ENCODE measurements at places on chromosomes 6 and 20.

- no peak for DNase-seq
Observed at GRCh38 chr6:83092756-83093399, 25.4 kb downstream of the DOP1A start.

DNA sequence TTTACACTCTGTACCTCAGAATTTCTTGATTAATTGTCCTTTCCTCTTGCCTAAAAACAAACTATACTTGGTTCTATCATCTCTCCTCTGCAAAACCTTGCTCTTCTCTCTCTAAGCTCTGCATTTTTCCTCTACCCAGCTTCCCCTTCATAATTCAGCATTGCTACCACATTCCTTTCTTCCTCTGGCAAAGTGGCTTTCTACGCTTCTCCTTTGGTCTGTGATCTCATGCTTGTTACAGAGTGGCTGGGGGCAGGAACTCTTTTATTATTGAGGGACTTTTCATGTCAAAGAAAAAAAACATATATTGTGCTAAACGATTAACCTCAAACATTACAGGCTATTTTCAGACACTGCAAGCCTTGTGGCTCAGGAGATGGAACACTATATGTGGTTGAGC is 333.3 kb upstream of the KCNQ5 start:
- DNase-seq = no peak

DNA sequence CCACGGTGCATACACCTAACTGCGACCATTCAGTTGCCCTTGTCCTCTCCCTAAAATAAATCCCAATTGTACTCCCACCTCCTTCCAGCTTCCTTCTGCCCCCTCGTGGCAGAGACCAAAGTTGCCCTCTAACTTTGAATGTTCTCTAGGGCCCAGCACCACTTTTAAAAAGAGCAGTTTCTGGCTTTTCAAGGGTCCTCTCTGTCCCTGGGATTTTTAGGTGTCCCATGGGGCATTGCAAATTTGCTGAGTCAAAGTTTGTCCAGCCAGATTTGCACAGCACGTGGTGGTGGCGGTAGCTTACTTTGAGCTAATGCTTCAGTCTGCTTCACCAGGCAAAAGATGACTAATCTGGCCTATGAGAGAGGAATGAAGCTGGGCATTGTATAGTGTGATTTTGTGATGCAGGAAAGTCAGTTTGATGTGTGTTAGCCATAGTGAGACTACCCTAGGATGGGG is 100.2 kb downstream of the PERP start:
- DNase-seq = no peak

DNA sequence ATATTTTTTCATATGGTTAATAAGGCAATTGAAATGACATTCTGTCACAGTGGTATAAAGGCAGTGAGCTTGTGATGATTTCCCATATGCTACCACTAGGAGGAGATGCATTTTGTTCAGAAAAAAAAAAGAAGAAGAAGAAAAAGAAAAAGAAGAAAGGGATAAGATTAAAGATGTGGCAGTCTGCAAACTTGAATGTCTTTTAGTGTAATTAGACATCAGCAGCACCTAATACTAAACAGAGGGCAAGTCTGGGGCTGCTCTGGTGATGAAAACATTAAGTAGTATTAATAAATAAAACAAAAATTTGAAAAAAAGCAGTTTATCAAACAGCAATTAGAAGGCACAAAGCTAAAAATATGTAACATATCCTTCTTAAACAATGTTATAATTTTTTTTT is 95.4 kb upstream of the DEFB112 start:
- no peak for DNase-seq

GRCh38 chr20:18007534-18008292 is 38.9 kb downstream of the MGME1 start:
- DNase-seq = no peak

DNA sequence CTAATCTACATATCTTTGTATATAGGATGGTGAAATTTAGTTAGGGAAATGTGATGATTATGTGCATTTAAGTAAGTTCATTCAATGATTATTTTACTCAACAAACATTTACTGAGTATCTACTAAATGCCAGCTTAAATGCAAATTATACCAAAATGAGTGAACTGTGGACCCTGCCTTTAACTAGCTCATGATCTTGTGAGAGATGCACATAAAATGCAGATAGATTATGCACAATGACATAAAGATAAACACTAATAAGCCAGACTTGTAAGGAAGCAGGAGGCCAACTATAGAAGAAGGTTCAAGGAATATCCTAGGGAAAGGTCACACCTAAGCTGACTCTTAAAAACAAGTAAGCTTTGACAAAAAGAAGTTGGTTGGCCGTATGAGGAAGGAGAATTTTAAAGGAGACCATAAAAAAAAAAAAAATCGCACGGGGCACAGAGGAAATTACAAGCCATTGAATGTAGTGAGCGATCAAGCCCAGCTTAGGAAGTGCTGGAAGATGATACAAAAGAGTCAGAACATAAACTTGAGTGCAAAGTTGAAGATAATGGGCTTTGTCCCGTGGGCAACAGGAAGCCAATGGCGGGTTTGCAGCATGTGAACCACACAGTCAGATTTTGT is 107.9 kb downstream of the NRSN1 start:
- no peak for DNase-seq

DNA sequence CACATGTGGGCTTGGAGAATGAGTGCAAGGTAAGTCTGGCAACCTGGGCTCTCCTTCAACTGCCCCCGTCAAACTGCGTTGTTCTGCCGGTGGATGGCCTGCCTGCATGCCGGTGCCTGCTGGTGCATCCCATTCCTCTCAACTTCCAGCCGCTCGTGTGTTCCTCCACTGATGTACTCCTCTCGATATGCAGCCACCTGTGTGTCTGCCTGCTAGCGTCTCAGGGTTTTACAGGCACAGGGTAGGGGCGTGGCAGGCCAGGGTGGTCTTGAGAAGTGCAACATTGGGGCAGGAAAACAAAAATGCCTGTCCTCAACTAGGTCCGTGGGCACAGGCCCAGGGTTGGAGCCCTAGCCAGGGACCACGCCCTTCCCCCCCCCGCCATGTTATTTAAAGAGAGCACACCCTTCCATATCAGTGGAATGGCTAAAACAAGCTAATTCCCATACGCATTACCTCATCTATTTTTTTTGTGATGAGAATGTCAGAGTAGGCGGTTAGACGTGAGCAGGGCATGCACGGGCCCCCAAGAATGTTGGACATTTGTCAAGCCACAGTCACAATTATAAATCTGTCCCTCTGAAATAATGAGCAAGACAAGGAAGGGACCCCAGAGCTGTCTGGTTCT is 33.2 kb downstream of the SERPINB6 start:
- no peak for DNase-seq

GRCh38 chr6:56914798-56915658 is 39.9 kb upstream of the BEND6 start:
- peak; percentile 87 for DNase-seq

DNA sequence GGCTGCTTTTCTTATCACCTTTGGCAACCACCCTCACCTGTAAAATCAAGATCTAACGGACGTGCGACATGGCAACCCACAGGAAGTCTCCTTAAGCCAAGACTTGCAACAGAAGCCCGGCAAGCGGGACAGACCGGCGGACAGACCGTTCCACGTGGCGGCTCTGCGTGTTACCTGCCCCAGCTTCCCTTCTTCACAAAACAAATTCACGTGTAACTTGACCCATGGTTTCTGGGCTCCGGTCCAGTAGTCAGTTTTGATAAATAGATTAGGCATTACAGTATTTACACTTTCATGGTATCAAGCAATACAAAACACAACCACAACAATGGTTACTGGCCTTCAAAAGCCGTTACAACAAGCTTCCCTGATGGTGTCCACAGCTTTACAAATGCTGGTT is 133.8 kb downstream of the PRND start:
- DNase-seq = no peak

GRCh38 chr6:137707590-137708360 is 159.3 kb upstream of the TNFAIP3 start:
- no peak for DNase-seq

GRCh38 chr6:162069995-162070394 is 657.6 kb downstream of the PRKN start:
- DNase-seq = no peak

GRCh38 chr6:130840050-130840449 is 12.8 kb downstream of the SMLR1 start:
- DNase-seq = no peak

DNA sequence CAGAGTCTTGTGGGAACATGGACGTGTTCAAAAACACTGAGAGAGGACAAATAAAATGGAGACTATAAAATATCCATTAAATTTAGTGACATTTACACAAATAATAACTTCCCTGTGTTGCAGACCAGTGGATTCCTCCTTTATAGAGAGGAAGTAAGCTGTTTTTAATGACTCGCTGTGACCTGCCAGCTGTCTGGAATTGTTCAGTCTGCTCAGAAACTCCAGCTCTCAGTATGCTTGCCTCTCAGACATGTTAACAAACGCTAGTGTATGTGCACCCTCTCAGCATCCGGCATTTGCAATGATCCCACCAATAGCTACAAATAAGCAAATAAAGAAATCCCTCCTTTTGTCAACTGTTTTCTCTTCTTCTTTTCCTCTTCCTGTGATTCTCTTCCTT is 158.0 kb upstream of the TCF21 start:
- no peak for DNase-seq

- no peak for DNase-seq
Observed at GRCh38 chr6:141403103-141403502, 729.6 kb upstream of the GJE1 start.

- DNase-seq = no peak
Observed at GRCh38 chr6:161080263-161080970, 88.8 kb downstream of the MAP3K4 start.

GRCh38 chr6:56021943-56022342 is 146.6 kb upstream of the BMP5 start:
- DNase-seq = no peak

DNA sequence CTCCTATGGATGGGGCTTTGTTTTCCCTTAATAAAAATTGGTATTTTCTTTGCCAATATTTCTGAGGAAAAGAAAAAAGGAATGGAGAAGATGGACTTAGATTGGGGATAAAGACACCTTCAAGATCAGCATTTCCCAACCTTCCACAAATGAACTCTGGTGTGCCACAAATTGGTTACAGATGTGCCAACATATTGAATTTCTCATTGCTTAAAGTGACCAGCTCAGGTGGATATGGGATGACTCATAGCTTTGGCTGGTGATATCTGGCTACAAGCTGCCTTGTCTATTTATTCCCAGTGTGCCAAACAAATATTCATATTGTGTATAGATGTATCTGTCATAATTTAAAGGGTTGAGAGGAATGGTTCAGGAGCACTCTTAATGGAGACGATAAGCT is 32.5 kb downstream of the THEMIS start:
- DNase-seq = no peak

- no peak for DNase-seq
Observed at GRCh38 chr20:57323034-57323433, 6.6 kb upstream of the SPO11 start.

DNA sequence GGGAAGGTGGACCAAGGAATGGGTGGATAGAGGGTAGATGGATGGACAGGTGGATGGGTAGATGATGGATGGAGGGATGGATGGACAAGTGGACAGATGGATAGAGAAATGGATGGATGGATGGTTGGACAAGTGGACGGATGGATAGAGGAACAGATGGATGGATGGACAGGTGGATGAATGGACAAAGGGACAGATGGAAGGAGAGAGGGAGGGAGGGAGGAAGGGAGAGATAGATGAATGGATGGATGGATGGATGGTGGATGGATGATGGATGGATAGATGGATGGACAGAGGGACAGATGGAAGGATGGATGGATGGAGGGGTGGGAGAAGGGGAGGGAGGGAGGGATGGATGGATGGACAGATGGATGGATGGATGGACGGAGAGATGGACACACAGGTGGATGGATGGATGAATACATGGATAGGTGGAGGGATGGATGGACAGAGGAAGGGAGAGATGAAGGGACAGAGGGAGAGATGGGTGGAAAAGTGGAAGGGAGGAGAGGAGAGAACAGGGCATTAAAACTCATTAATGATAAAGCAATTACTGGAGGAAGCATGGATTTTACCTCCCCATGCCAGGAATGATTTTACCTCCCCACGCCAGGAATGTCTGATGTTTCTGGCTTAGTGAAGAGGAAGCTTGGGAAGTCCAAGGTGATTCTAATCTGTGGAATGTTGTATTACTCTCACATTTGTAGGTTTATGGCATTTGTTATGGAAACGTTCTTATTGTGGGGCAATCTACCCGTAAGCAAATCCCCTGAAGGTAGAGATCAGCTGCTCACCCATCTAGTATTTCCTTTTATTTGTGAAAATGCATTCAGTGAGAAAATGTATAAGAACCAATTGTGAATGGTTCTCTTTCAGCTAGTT is 383.3 kb downstream of the TAF4 start:
- no peak for DNase-seq

DNA sequence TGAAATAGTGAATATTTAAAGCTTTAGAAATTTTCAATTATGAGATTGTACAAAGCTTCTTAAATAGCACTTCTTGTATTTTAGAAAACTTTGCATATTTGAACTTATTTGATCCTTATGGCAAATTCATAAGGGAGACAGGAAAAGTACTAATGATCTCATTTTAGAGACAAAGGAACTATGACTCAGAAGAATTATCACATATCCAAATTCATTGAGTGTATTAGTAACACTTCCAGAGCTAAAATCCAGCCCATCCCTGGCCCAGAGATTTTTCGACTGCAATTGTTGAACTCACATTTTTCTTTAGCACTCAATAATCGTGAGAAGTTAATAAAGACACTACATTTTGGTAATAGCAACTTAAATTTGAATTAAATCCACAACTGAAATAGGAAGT is 704.3 kb downstream of the EPM2A start:
- no peak for DNase-seq

- DNase-seq = no peak
Observed at GRCh38 chr20:63747622-63748069, 8.1 kb downstream of the SLC2A4RG start.

GRCh38 chr6:36216559-36216958 is 20.0 kb downstream of the BRPF3 start:
- no peak for DNase-seq

DNA sequence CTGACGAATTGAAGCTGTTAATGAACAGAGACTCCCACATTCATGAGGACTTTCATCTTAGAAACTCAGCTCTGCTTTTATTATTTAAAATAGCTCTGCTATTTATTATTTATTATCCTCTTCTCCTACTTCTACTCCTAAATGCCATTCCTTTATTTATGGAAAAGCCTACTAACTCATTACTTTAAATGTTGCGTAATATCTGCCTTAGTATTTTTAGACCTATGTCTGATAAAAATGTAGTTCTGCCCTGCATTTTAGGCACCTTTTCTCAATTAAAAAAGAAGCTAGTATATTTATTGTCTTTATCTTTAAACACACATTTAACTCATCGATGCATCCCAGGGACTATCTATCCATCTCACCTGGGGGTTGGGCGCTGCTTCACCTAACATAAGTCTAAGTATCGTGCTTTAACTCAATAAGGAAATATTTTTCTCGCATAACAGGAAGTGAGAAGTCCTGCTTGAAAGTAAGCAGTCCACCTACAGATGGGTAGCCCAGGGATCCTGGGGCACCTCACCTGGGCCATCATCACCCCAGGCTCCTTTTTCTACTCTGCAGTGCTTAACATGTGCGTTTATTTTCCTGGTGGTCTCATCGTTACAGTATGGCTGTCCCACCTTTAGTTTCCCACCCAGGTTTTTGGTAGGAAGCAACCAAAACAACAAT is 31.3 kb upstream of the FAM184A start:
- DNase-seq = no peak
